ENCODE measurements at places on chromosomes 7 and 10.

GRCh38 chr7:157881048-157881771 lies 544.4 kb downstream of the DNAJB6 start:
- DNase-seq = no peak

GRCh38 chr10:101614663-101615524 lies 26.8 kb downstream of the DPCD start:
- DNase-seq = no peak

GRCh38 chr7:157271991-157272324 lies 64.8 kb upstream of the DNAJB6 start:
- DNase-seq = no peak

DNA sequence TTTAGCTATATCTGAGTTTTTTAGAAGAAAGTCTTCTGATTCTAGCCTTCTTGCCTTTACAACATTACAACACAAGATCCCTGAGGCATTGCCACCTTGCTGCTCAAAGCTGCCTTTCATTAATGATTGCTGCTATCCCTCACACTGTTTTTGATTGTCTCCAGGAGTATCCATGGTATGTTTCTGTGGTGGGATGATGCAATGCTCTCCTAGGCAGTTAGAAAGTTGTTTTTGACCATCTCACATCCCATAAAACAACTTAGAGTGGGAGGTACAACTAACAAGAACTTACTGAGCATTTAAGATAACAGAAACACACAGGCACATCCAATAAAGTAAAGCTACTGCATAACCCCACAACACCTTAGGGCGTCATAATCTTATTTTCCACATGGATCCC lies 1156.0 kb upstream of the LRRTM3 start:
- DNase-seq = no peak

DNA sequence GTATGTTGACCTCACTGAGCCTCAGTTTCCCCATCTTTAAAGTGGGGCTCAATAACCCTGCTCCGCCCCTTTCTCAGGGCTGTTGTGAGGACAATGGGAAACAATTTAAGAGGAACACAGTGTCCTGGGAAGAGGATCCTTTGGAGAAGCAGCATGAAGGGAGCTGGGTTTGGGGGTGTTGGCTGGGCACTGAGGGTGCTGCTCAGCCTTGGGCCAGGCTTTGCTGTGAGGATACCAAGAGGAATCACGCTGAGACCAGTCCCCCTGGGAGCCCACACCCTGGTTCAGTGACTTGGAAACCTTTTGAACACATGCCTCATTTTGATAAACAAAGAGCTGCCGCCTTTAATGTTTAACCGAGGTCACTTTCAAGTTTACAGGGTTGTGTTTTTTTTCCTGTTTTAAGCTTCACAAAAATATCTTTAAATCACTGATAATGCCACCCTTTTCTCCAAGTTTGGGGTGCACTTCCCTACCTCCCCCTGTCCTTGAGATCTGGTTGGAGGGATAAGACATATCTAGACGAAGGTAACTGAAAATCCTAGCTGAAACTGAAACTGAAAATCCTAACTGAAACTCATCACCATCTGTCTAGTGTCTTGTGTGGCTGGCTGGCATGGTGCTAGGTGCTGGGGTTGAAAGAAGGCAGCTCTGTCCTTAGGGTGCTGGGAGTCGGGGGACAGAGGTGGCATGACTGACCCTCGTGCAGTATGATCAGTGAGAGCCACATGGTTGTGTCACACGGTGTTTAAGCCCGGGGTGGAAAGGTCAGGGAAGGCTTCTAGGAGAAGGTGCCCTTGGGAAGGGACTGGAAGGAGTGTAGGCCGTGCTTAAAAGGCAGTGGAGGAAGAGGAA lies 27.7 kb downstream of the ZNF775 start:
- no peak for DNase-seq

DNA sequence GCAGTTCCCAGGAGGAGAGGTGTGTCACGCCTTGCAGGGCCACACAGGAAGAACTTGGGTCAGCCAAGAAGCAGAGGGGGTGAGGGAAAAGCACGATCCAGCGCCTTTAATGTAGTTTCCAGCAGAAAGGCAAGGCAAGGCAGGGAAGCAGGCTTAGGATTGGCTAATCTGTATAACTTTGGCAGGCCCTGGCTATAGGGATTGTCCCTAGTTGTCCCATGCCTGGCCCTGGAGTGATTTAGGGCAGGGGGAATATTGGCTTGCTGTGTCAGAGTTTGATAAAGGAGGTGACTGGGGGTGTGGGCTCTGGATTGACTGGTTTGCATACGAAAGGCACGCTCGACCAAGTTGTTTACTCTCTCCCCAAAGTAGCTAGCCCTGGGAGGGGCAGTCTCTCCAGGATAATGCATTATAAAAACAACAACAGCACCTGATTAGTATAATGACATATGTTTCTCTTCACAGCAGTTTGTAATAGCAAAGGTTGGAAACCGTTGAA lies 44.5 kb downstream of the RBM28 start:
- DNase-seq = no peak

DNA sequence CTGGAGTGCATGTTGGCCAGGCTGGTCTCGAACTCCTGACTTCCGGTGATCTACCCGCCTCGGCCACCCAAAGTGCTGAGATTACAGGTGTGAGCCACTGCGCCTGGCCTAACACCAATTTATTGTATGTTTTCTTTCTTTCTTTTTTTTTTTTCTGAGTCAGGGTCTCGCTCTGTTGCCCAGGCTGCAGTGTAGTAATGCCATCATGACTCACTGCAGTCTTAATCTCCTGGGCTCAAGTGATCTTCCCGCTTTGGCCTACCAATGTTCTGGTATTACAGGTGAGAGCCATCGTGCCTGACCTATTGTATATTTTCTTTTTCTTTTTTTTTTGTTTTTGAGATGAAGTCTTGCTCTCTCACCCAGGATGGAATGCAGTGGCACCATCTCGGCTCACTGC lies 33.8 kb upstream of the UBE2H start:
- DNase-seq = no peak

Measured in activated CD8-positive, alpha-beta memory T cell treated with anti-CD3 and anti-CD28 coated beads for 48 hours (primary cell).